ENCODE measurements at places on chromosomes 16 and 17.
A peak's percentile ranks its signal among the peaks of the same experiment; 100 is the strongest.

GRCh38 chr16:84323606-84324005 lies 28.9 kb downstream of the WFDC1 start:
- no peak for DNase-seq

- DNase-seq: no peak
Observed at GRCh38 chr17:77640916-77641605, 317.4 kb upstream of the TNRC6C start.

DNA sequence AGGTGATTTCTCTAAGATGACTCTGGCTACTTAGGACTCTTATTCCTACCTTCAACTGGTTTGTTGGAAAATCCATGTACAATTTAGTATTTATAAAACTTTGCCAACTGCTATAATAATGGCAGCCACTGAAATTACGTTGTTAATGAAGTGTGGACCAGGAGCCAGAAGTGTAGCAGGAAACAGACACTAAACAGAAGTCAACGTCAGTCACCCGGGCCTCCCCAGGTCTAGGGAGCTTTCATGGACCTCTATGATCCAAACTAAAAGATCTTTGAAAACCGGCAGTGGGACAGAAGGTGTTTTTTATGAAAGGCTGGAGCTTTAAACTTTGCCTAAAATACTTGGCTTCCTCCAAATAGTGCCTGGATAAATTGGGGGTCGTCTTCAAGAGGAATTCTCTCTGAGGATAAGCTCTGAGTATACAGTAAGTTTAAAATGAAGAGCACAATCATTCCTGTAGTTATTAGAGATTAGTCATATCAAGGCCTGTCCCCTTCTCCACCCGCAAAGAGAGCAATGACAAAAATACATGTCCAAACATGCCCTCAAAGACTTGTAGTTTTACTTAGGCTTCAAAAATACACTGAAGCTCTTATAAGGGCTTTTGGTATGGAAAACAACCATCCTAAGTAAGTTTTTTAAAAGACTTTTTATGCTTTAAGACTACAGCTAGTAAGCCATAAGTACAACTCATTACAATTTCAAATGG lies 34.6 kb downstream of the DCUN1D3 start:
- DNase-seq: no peak

- no peak for DNase-seq
Observed at GRCh38 chr16:3488801-3489200, 6.5 kb downstream of the C16orf90 start.

DNA sequence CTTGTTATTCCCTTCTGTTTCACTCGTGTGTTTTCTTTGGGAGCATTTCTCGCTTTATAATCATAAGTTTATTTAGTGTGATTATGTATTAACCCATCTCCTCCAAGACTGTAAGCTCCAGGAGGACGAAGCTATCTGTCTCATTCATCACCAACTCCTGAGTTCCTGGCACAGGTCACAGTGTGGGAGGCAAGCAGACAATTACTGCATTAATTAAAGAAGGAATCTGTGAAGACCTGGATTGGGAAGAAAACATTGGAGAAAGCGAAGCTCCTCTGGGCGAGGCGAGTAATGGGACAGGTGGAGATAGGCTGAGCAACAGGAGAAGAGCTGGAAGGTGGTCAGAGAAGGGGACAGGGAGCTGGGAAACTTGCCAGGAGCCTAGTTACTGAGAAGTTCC lies 7.8 kb upstream of the CAMKK1 start:
- DNase-seq: no peak

DNA sequence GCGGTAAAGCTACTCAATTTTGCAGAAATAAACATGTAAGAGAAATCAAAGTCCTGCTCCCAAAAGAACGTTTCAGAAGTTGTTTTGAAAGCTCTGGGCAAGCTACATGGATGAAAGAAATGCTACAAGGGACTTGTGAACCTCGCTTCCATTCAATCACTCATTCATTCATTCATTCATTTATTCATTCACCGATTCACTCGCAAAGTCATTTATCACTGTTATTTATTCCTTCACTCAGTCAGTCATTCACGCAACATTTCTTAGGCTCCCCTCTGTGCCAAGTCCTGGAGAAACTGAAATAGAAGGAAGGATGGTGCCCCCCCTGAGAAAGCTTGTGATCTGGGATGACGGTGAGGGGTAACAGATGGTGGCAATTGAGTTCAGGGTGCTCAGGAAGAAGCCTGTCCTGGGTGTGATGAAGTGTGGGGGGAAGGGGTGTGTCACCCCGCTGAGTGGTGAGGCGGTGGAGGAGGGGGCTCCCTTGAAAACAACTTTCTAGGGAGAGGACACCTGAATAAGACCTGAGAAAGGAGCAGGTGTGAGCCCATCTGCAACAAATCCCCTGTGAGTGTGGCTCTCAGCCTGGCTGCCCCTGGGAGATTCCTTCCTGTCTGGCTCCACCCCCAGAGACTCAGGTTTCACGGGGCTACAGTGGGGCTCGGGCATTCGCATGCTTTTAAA lies 36.3 kb upstream of the PRSS54 start:
- DNase-seq: no peak

- DNase-seq: peak; percentile 14
Observed at GRCh38 chr16:60127196-60127595, 1393.1 kb upstream of the GOT2 start.

- no peak for DNase-seq
Observed at GRCh38 chr16:56013962-56014552, 138.9 kb upstream of the CES5A start.

GRCh38 chr17:33073416-33073815 lies 81.8 kb downstream of the SPACA3 start:
- DNase-seq: no peak

DNA sequence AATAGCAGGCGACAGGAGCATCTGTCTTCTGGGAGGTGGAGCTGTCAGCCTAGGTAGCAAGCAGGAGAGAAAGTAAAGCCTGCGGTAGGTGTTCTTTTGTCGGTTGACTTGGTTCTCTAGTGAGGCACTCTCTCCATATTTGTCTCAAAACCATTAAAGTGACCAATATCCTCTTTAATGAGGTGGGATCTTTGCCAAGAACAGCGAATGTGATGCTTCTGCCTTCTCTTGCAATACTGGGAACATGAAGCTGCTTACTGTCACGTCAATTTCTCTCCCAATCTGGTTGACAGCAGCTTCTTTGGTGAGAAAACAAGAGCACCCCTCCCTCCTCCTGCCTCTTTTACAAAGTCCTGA lies 176.7 kb downstream of the ABCC12 start:
- no peak for DNase-seq

- no peak for DNase-seq
Observed at GRCh38 chr17:44522883-44523671, 19.9 kb upstream of the GPATCH8 start.

DNA sequence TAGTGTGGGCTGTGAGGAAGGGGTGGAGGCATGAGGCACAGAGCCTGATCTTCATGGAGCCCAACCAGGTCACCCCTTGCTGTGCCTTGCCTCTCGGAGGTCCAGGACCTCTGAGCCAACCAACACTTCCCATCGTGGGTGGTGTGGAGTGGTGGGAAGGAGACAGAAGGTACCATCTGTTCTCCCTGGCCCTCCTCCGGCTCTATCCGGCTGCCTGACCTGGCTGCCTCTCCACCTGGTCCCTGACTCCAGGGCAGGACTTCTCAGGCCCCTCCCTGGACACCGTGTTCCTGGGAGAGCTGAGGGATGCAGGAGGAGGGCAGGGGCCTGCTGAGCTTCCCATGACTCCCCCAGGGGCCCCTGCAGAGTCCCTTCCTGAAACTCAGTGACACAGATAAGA lies 3.9 kb downstream of the PDK2 start:
- no peak for DNase-seq

- peak; percentile 2 for DNase-seq
Observed at GRCh38 chr17:51461578-51462004, 201.2 kb downstream of the UTP18 start.

Measured in GM04504 (cell line).